A549 treated with AZD2906 at 1 μM for 4 hours (cell line): ENCODE measurements at places on chromosomes 4 and X. TPM values are rescaled to one million over a fixed set of nuclear protein-coding genes. Genes with fewer than 3 reads are reported as not detected.

Gene MAOA
- 0.51 to 1.2 TPM (median 0.81 TPM) in 5 replicates for total RNA-seq

Gene MAGEE1
- total RNA-seq: 3.2 to 4.8 TPM (median 4.2 TPM) in 5 replicates

Gene CPE
- total RNA-seq: 1.6 to 2.3 TPM (median 1.8 TPM) in 5 replicates

Gene IRS4
- total RNA-seq: 0.02 TPM in 1 of 5 replicates, not detected in the others

Gene MAGEC3
- total RNA-seq: not detected in 5 replicates

Gene GPR34
- total RNA-seq: 0.05 to 0.14 TPM (median 0.07 TPM) in 3 of 5 replicates, not detected in the others

Gene STATH
- not detected in 5 replicates for total RNA-seq

Gene FGF13
- total RNA-seq: 0.05 to 0.06 TPM in 2 of 5 replicates, not detected in the others

Gene MAOB
- 0.11 to 0.29 TPM (median 0.14 TPM) in 5 replicates for total RNA-seq

Gene HPGD
- 76.8 to 98.7 TPM (median 83.9 TPM) in 5 replicates for total RNA-seq

Gene CXCL13
- not detected in 5 replicates for total RNA-seq

Gene MAMLD1
- total RNA-seq: 6.2 to 7.1 TPM (median 6.4 TPM) in 5 replicates

Gene FAT1
- 125 to 210 TPM (median 142 TPM) in 5 replicates for total RNA-seq

Gene ZXDA
- 1.7 to 1.9 TPM (median 1.8 TPM) in 5 replicates for total RNA-seq

Gene GPR50
- total RNA-seq: 0.11 to 0.40 TPM (median 0.20 TPM) in 5 replicates

Gene HS6ST2
- 0.07 to 0.19 TPM (median 0.09 TPM) in 5 replicates for total RNA-seq

Gene PNMA6A
- total RNA-seq: 4.0 to 5.4 TPM (median 5.0 TPM) in 5 replicates

Gene TMEM154
- total RNA-seq: 0.01 to 0.05 TPM (median 0.02 TPM) in 5 replicates

Gene RBM46
- not detected in 5 replicates for total RNA-seq

Gene CXCL1
- total RNA-seq: 5.3 to 6.6 TPM (median 6.2 TPM) in 5 replicates

Gene ZDHHC15
- not detected in 5 replicates for total RNA-seq

Gene SSX3
- total RNA-seq: not detected in 5 replicates

Gene AMTN
- total RNA-seq: 0.08 to 0.15 TPM in 2 of 5 replicates, not detected in the others

Gene COX7B2
- not detected in 5 replicates for total RNA-seq

Gene MAGEE2
- total RNA-seq: not detected in 5 replicates

Gene GABRG1
- total RNA-seq: not detected in 5 replicates

Gene ADGRL3
- 0.02 to 0.06 TPM (median 0.03 TPM) in 5 replicates for total RNA-seq

Gene TMPRSS11D
- total RNA-seq: not detected in 5 replicates
